Smooth muscle cell of the brain vasculature (primary cell): ENCODE measurements at places on chromosomes 6 and 20.

- DNase-seq: no peak
Measured at GRCh38 chr6:44954281-44954680, 373.8 kb upstream of the RUNX2 start.

GRCh38 chr6:113596387-113597230, 260.5 kb upstream of the MARCKS start:
- DNase-seq: no peak

DNA sequence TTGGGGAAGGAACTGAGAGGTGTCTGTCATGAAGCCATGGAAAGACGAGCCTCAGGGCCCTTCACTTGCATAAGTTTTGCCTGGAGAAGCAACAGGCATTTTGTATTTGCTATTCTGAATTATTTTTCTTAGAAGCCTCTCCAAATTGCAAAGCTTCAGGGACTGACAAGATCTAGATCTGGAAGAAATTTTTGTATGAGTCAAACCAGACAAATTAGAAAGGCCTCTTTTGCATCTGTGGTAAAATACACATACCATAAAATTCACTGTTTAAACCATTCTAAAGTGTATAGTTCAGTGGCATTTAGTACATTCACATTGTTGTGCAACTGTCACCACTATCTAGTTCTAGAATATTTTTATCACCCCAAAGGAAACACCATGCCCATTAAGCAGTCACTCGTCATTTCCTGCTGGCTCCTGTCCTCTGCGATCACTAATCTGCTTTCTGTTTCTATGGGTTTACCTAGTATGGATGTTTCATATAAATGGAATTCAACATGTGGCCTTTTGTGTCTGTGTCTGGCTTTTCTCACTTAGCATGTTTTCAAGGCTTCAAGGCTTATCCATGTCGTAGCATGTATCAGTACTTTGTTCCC, 269.1 kb downstream of the PHF3 start:
- DNase-seq: no peak

DNA sequence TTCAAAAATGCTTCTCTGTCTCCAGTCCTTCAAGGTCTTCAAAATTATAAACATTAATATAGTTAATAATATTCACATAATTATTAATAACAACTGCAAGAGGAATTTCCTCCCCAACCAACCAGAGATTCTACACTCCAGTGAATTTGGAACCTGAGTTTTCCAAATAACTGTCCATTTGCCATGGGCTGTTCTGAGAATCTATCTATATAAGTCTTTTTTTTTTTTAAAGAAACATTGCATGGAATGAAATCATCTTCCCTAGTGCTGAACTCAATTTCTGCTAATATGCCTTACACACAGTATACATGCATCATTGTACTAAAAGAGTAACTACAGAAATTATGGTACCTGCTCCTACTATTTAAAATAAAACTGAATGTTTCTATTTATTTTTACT, 113.9 kb downstream of the SLC22A3 start:
- no peak for DNase-seq

DNA sequence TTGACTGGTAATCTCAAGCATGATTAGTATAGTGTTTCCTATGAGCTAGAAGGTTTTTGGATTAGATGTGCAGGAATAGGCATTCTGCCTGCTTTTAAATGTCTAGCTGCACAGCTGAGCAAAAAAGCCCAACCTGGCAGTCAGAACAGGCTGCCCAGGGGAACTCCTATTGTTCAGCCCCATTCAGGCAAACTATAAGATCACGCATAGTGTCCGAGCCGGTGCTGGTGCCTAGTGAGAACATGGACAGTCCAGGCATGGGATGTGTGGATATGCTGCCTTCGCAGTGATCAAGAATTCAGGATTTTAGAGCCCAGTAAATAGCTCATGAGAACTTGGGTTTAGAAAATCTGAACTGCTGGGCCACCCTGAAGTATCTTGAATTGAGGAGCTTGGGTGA, 348.8 kb downstream of the UTRN start:
- DNase-seq: no peak

DNA sequence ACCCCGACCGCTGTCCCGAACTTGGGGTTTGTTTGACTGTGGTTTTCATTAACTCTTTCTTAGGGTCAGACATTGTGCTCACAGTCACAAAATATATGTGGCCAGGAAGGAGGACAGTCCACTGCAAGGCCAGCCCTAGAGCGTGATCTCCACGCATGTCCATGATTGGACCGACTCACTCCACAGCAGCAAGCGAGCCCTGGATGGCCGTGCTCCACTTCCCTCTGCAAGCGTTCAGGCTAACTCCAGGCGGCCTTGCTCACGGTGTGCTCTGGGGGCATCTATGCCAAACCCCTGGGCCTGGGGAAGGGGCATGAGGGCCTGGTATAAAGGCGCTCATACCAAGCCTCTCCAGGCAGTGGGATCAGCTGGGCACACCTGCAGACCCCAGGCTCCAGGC, 5.6 kb downstream of the DACT2 start:
- DNase-seq: no peak

GRCh38 chr6:42507901-42508300, 55.9 kb upstream of the UBR2 start:
- no peak for DNase-seq

- DNase-seq: no peak
Measured at GRCh38 chr6:111183702-111184517, 96.6 kb downstream of the SLC16A10 start.

GRCh38 chr6:111210194-111210728, 123.0 kb downstream of the SLC16A10 start:
- peak; percentile 31 for DNase-seq

DNA sequence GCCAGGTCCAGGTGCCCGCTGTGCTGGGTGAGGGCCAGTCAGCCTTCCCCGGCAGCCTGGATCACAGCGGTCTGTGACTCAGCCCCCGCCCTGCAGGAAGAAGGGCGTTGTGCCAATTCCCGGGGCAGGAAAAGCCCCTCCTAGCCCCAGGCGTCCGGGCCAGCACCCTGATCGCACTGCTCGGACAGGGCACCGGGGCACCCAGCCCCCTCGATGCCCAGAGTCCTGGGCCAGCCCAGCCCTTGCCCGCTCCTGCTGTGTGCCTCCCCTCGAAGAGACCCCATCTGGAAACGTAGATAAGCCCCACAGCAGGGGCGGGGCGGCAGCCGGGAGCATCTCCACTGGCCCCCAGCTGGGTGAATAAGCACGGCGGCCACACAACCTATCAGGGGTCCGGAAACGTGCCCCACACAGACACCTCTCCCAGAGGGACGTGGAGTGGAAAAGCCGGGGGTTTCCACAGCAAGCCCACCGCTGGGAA, 9.9 kb downstream of the LAMA5 start:
- peak; percentile 70 for DNase-seq

DNA sequence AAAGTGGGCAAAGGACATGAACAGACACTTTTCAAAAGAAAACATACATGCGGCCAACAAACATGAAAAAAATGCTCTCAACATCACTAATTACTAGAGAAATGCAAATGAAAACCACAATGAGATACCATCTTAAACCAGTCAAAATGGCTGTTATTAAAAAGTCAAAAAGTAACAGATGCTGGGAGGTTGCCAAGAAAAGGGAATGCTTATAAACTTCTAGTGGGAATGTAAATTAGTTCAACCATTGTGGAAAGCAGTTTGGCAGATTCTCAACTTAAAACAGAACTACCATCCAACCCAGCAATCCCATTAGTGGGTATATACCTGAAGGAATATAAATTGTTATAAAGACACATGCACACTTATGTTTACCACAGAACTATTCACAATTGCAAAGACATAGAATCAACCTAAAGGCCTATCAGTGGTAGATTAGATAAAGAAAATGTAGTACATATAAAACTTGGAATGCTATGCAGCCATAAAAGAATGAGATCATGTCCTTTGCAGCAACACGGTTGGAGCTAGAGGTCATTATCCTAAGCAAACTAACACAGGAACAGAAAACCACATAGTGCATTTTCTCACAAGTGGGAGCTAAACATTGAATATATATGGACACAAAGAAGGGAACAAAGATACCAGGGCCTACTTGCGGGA, 16.3 kb downstream of the CENPQ start:
- no peak for DNase-seq

DNA sequence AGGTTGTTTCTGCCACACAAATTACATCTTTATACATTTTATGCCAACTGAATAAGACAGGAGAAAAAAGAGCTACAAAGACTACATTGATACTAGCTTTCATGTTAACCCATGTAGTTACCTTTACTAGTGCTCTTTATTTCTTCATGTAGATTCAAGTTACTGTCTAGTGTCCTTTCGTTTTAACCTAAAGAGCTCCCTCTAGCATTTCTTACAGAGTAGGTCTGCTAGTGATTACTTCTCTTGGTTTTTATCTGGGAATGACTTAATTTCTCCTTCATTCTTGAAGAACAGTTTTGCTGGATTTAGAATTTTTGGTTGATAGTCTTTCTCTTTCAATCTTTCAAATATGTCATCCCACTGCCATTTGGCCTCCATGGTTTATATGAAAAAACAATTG, 21.2 kb upstream of the NOP56 start:
- no peak for DNase-seq

GRCh38 chr6:134238960-134239795, 78.7 kb downstream of the SGK1 start:
- no peak for DNase-seq

DNA sequence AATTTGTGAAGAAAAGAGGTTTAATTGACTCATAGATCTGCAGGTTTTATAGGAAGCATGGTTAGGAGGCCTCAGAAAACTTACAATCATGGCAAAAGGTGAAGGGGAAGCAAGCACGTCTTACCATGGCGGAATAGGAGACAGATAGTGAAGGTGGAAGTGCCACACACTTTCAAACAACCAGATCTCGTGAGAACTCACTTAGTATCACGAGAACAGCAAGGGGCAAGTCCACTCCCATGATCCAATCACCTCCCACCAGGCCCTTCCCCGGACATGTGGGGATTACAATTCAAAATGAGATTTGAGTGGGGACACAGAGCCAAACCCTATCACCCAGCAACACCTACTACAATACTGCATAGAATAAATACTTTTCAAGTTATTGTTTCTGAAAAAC, 7.3 kb upstream of the HEBP2 start:
- no peak for DNase-seq

DNA sequence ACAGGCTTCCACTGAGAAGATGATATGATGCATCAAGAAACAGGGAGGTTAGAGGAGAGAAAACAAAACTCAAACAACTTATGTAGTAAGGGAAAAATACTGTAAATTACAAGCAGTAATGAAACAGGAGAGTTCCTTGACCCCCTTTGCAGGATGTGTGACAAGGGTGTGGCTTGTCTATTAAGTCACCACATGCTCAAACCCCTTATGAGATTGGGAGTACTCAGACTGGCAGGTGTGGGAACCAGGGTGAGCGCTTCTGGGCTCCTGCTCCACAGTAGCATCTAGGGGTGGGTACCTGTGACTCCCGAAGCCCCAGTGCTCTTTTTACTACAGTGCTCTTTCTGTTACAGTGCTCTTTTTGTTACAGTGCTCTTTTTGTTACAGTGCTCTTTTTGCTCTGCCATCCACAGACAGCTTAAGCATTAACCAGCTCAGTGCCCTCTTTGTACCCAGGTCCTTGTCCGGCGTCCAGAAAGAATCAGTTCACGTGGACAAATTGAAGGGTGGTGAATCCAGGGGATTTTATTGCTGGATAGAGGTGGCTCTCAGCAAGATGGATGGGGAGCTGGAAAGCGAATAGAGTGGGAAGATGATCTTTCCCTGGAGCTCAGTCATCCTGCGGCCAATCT, 28.7 kb downstream of the OLIG3 start:
- DNase-seq: no peak
